GM23338 (cell line): ENCODE measurements at places on chromosomes 2 and 18. TPM values are rescaled to one million over a fixed set of nuclear protein-coding genes. Genes with fewer than 3 reads are reported as not detected.
A peak's percentile ranks its signal among the peaks of the same experiment; 100 is the strongest.

GRCh38 chr18:28161608-28162599, 15.0 kb downstream of the CDH2 start:
- no peak for DNase-seq

- no peak for DNase-seq
Observed at GRCh38 chr2:81767187-81767912, 1462.8 kb upstream of the LRRTM1 start.

DNA sequence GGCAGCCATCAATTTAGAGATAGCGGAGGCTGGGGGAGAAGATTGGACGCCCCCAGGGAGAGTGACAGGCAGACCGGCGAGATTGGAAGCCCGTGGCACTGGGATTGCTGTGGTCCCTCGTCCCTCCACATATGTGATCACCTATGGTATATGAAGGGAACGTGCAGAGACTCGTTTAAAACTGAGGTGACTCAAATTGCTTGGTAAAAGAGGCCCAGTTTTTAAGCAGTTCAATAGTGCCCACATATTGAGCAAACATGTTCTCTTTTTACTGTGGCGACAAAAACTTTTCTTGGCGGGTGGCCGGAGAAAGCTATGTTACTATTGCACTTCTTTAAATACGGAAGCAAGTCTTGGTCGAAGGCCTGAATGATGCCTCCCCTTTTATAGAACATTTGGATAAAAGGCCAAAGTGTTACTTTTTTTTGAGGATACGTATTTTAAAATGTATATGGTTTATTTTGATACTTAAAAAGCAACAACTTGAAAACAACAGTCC, 9.1 kb downstream of the B3GNT2 start:
- no peak for DNase-seq

- no peak for DNase-seq
Observed at GRCh38 chr2:128520791-128521190, 202.1 kb upstream of the HS6ST1 start.

CPLX4 gene
- total RNA-seq = not detected in 2 replicates

POTEF gene
- 1.8 and 3.0 TPM in 2 replicates for total RNA-seq

DNA sequence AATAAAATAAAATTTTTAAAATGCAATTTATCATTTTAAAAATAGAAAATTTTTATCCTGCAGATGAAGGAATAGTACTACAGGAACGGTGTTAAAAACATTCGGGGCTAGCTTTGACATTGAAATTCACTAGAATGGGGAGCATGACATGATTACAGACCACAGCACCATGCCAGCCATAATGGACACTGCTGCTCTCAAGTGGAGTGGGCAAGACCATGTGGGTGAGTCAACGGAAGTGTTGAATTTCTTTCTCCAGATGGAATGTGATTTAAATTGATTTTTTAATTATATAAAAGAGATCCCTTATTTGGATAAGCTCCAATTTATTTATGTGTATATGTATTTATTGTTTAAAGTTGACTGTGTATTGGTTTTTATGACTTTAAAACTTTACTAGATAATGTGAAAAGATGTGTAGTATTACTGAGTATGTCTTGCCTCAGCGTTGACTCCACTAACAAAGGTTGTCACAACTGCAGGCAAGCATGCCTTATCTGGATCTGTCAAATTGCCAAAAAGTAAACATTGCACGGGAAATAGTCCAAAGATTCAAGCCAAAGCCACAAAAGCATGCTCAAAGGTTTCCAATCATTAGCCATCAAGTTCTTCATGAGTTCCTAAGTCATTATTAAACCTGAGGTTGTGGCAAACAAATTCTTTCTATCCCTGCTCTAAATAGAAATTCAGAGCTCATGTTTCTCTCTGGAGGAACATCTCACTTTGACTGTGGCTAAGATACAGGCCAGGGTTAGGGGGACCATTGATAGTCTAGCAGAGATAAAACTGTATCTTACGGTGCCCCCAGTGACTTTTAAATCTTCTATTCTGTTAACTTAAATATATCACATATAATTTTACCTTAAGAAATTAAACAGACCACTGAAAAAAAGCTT, 536.9 kb downstream of the TMX3 start:
- DNase-seq = no peak

DNA sequence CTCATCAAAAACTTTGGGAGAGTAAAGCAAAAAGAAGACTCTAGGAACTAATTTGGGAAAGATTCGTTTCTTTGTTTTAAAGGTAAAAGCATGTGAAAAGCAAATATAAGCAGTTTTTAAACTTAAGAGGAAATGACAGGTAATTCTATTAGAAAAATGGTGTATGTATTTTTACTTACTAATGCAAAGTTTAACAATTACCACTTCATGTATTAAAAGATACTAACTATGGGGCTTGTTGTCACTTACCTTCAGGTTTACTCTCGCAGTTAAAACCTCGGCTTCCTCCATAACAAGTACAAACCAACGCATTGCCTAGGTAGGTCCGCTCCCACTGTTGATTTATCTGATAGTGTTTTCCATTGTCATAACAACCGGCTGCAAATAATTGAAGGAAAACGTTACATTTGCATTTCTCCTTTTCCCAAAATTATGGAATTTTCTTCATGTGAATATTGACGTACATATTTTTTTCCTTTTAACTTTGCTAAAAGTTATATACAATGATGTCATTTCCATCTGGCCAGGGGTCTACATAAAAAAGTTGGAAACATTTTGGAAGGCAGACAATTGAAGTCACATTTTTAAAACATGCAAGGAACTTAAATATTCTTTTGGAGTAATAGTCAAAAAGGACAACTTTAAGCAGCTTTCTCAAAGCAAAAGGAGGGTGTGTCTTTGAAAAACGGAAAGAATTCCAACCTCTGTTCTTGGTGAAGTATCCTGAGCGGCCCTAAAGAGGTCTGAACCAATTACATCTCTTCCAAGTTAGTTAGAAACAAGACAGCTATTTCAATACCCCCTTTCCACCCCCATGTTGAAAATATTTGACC, 1.2 kb downstream of the FN1 start:
- DNase-seq = peak; percentile 22

DNA sequence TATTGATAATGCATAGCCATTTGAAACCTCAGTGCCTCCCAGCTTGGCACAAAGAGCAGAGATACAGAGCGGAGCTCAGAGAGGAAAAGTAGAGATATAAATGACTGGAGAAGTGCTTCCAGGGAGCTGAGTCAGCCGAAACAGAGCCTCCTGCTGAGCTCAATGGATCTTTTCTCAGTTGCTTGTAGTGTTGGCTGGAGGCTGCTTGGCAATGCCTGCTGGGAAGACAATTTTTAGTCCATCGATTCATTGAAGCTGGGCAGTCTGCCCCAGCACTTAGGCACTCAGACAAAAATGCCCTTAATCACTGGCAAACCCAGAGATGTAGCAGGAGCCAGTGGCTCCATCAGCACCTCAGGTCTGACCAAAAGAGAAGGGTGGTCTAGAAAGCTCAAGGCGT, 81.3 kb upstream of the SETBP1 start:
- DNase-seq = peak; percentile 3

GRCh38 chr2:31365348-31365747, 49.2 kb downstream of the XDH start:
- DNase-seq = no peak

LRATD1 gene
- 3.5 and 5.7 TPM in 2 replicates for total RNA-seq
